ENCODE measurements at places on chromosomes 4 and X.

DNA sequence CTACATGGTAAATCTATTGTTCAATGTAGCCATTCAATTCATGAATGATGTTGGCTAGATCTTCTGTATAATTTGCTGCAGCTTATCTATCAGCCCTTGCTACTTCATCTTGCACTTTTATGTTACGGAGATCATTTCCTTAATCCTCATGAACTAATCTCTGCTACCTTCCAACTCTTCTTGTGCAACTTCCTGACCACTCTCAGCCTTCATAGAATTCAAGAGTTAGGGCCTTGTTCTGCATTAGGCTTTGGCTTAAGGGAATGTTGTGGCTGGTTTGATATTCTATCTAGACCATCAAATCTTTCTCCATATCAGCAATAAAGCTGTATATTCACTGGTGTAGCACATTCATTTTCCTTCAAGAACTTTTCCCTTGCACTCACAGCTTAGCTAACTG lies 36.7 kb upstream of the MAP9 start:
- DNase-seq, result no peak

- DNase-seq, result no peak
These were observed 624.8 kb upstream of the ATOH1 start for GRCh38 chr4:93203708-93204107.

DNA sequence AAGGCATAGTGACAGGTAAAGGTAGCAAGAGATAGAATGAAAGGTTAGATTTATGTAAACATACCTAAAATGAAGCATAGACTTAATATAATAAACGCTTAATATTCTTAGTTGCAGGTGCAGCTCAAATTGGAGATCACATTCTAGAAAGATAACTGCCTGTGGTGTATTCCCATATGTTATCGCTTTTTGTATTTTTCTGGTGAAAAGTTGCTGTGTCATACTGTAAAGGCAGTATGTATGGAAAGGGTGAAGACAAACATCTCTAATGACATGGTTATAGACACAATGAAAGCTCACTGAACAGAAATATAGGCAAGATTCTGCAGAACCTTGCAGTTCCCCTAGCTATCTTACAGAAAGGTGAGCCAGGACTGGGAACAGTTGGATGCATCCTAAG lies 240.3 kb downstream of the DCLK2 start:
- no peak for DNase-seq

- DNase-seq, result no peak
These were observed 52.0 kb downstream of the SEC24D start for GRCh38 chr4:118783887-118784286.

GRCh38 chr4:140844061-140844460 lies 87.9 kb upstream of the TBC1D9 start:
- DNase-seq, result no peak

DNA sequence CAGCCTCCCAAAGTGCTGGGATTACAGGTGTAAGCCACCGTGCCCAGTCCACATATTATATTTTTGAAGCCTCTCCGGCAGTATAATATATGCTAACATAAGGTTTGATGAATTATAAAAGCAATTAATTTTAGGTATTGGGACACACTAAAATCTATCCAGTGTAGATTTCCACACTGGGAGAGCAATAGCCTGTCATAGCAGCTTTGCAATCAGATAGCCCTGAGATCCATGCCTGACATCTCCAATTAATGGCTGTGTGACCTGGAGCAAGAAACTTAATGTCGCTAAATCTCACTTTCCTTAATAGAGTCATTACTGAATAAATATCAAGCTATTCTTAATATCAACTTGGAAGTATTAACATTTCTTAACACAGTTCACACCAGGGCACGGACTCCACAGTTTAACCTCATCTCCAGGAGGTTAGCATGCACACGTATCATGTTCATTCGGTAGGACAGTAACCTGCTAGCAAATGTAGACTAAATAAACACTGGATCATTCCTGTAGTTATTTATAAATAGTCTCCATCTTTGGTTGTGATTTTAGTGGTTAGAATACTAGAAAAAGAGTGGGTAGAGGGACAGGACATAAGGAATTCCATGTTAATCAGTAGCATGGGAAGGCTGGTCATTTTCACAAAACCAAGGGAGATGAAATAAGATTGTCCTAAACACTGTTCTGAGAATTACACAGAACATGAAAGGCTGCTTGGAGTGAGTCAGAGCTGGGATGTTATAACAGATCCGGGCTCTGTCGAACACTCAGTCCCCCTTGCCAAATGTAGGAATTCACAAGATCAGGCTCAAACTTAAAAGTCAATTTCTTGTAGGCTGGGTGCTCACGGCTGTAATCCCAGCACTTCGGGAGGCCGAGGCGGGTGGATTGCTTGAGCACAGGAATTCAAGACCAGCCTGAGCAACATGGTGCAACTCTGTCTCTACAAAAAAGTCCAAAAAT lies 254.7 kb downstream of the PALLD start:
- no peak for DNase-seq

DNA sequence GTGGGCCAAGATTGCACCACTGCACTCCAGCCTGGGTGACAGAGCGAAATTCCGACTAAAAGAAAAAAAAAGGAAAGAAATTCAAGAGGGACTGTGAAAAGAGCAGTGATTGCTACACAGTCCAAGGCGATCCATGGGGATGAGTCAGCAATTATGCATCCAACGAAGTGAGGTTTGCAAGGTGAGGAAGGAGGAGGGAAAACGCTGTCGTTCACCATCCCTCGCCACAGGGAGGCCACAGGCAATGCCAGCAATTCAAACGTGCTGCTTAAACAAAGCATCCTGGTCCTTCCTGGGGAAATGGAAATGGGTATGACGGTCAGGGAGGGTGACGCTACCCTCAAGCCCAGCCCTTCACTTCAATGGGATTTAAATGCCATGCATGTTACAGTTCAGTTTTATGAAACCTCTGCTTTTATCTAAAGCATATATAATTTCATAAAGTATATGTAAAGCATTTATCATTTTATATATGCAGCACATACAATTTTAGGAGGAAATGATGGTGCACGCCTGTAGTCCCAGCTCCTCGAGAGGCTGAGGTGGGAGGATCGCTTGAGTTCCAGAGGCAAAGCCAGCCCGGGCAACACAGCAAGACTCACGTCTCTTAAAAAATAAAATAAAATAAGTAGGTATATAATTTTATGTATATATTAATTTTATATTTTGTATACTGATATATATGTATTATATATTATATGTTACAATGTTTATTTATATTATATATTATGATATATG lies 108.7 kb downstream of the DHRSX start:
- DNase-seq, result no peak
